Activated CD4-positive, CD25-positive, alpha-beta regulatory T cell treated with anti-CD3 and anti-CD28 coated beads, Interleukin-2, amount 50 U/mL, for 24 hours (primary cell): ENCODE measurements at places on chromosomes 5 and 9.

GRCh38 chr9:107867738-107868137, 378.2 kb upstream of the KLF4 start:
- ATAC-seq = no peak

DNA sequence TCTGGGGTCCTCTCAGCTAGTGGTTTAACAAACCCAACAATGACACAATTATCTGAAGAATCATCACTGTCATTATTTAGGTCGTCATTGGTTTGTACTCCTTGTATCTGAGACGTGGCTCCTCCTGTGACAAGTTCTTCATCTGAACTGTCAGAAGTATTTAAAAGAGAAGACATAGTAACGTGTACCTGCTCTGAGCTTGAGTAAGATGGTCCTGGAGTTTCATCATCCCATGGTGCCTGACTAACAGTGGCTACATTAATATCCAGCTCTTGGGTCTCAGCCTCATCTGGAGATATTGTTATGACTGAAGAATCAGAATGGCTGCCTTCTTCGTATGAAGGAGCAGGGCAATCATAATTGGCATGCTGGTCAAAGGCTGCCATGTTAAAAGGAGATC, 9.1 kb upstream of the SMIM27 start:
- no peak for ATAC-seq

DNA sequence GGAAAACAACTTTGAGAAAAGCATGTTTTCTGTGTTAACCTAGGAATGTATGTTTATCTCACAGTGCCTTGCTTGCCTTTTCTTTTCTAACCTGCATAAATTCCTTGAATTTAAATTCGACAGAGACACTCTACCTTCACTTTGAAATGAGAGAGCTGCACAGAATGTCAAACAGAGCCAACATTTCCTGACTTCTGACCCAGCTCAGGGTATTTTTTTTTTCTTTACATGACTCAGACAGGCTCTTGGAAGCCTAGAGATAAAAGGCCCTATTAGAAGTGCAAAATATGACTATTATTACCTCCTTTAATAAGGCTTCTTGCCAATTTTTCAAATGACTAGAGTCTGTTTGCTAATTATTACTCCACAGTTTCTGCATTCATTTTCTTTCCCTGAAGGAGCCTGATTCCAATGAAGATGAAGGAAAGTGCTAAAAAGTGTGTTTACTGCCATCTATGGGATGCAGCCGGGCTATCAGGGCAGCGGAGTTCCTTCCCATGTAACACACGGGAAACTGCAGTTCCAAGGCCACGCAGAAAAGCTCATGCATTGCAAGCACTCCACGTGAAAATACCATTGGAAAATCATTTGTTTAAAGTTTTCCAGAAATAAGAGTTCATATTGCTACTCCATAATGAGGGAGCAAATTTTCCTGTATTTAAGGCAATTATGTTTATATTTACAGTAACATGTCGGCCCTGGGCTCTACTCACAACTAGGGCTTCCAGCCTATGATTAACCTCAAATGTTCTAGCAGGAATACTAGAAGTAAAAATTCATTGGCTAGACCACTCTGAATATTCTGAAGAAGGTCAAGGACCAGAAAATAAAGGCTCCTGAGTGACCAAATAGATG, 485.6 kb downstream of the ZSWIM6 start:
- ATAC-seq = no peak

- ATAC-seq = no peak
These were observed 1435.2 kb upstream of the CDH9 start for GRCh38 chr5:28473531-28474107.

DNA sequence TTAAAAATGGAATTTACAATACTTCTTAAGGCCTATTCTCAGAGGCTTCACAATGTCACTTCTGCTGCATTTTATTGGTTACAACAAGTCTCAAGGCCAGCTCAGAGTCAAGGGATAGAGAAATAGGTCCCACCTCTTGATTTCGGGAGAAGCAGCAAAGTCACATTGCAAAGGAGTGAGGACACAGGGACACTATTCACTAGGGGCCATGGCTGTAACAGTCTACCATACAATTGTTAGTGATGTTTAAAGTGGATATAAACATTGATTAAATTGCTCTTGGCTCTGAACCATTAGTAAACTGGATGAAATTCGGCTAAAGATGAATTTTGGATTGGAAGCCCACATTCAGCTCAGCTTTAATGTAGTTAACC, 21.7 kb upstream of the CMBL start:
- no peak for ATAC-seq

DNA sequence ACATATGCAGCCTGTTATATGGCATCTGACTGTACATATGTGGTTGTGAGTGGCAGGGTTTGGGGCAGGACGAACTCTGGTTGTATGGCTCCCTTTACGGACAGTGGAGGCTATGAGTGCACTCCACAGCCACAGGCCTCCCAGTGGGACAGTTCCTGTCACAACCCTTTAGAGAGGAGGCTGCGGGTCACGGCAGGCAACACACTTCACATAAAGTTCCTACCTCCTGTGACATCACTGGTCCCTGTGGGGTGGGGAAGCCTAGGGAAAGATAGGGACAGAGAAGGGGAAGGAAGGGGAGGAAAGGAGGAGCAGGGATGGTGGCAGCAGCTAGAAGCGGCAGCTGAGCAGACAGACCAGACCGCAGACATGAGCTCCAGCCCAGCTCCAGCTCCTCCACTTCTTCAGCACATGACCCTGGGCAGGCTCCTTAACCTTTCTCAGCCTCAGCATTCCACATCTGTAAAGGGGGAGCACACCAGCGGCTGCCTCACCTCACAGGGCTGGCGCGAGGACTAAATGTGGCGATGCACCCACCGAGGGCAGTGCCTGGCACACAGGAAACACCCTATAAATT, 27.4 kb upstream of the CORO2A start:
- ATAC-seq = no peak

GRCh38 chr9:9598723-9599122, 1014.1 kb downstream of the PTPRD start:
- ATAC-seq = no peak

DNA sequence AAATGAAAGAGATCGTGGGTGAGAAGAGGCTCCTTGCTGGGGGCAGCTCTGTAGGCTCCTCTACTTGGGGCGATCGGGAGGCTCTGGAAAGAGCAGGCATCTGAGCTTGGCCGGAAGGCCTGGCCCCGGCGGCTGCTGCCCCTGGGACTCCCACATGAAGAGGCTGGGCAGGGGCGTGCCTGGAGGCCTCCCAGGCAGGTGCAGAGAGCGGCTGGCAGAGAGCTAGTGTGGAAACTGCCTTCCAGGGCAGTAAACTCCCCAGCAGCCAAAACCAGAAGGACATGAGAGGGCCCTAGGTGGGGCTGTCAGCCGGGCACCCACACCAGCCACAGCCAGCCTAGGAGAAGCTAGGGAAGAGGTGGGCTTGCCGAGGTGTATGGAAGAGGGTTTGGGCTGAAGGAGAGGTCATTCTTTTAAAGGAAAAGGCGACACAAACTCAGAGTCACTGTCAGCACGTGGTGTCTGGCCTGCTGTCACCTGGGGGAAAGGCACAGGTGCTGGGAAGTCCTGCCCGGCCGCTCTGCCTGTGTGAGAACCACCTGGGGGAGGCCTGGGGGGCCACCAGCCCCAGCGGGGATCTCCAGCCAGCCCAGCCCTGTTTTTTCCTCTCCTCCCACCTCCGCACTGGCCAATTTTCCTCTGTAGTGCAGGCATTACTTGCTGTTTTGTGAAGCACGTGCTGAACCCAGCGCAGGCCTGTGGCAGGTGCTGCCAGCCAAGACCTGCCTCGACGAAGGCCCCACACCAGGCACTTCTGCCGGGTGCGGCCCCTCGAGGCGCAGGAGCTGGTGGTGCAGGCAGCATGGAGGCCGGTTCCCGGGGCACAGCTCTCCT, 44.8 kb upstream of the EGFL7 start:
- ATAC-seq = no peak

DNA sequence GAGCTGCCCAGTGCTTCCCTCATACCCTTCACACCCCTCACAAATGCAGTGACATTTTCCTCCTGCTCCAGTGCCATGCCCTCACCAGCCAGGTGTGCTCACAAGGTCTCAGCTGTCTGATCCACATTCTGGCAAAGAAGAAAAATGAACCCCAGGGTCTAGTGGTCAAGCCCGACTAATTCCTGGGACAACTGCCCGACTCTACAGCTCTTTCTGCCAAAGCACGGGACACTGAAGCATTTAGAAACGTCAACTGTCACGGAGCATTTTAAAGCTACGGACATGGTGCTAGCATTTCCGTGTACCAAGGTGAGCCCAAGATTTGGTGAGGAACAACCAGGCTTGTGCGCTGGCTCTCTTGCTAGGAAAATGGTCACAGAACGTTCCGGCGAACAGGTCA, 56.8 kb upstream of the PHYKPL start:
- no peak for ATAC-seq

DNA sequence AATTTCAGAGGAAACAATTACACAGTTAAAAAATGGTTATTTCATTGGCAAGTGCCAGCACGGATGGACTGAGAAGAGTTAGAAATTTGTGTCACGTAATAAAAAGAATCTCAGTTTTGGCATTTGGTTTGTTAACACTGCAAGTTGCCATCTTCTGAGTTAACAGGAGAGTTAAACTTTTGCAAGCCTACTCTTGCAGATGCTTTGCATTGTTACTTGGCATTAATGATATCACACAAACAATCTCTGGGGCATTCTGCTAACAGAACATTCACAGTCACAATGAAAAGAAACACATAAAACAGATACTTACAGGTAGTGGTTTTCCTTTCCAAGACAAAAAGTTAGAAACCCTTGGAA, 647 bp downstream of the FREM1 start:
- no peak for ATAC-seq

DNA sequence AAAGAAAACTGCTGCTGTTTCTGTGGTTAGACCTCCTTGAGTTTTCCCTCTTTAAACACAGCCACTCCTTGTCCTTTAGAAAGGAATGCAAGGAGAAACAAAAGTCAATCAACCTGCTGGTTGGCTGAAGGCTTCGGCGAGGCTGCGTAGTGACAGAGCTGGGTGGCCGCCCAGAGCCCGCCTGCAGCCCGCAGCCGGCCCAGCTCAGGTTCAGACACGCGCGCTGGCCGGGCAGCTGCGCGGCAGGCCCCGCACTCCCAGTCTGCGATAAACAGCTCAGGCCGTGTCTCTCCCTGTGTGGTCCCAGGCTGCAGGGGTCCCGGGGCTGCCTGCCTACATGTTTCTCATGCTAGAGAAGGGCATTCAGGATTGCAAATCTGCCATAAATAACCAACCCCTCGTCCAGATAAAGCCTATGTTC, 115.4 kb downstream of the HSD17B3 start:
- ATAC-seq = no peak

DNA sequence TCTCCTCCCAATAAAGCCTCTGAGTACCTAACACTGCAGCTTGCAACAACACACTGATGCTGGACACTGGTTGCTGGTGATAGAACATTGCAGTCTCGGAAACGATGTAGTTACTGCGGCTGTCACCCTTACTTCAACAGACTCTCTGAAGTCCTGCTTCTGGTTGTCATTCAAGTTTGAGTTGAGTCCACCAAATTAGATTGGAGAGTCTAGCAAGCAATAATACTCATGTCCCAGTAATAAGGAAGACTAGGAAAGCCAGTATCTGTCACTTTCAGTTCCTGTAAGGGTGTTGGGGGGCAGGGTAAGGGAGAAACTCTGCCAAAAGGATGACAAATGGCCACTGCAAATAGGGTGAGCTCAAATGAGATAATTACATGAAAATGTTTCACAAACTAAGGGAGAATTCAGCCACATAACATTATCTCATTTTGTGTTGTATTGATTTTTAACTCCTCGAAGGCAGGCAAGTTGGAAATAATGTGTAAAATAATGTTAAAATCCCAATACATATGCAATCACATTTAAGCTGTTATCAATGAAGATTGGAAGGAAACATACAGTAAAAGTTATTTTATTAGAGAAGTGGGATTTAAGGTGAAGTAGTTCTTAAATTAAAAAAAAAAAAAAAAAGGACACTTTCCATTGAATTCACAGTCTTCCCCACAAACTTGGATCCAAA, 849 bp upstream of the IFT74 start:
- no peak for ATAC-seq

DNA sequence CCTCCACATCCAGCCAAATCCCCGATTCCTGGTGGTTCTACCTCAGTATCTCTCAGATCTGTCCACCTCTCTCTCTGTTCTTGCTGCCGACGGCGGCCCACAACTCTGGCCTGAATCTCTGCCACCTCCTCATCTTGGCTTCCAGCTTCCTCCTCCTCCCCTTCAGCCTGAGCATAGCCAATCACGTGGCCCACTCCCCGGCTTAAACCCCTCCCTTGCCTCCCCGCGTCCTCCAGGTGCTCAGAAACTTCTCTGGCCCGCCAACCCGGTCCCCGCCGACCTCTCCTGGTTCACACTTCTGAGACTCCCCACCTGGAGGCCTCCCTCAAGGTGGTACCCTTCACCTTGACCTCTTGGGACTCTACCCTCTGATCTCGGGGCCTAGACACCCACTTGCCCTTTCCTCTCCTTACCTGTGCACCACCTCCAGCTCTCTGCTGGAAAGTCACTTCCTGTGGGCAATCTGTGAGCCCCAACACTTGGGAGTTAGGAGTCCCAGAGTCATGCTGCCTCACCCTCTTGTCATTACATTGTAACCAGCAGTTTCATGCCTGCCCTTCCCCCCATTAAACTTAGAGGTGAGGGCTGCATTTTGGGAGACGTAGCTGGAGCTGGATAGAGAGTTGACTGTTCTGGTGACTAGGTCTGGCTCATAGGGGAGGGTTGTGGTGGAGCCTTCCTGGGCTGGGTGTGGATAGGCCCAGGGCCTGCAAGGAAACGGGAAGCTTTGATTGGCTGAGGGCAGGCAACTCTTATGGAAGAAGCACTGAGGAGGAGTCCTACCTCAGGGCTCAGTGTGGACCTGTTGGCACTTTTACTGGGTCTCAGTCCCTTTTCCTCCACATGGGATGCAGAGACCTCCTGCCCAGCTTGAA, 4.5 kb upstream of the SET start:
- ATAC-seq = peak; percentile 52

- no peak for ATAC-seq
These were observed 74.4 kb downstream of the SLC28A3 start for GRCh38 chr9:84266087-84266561.

DNA sequence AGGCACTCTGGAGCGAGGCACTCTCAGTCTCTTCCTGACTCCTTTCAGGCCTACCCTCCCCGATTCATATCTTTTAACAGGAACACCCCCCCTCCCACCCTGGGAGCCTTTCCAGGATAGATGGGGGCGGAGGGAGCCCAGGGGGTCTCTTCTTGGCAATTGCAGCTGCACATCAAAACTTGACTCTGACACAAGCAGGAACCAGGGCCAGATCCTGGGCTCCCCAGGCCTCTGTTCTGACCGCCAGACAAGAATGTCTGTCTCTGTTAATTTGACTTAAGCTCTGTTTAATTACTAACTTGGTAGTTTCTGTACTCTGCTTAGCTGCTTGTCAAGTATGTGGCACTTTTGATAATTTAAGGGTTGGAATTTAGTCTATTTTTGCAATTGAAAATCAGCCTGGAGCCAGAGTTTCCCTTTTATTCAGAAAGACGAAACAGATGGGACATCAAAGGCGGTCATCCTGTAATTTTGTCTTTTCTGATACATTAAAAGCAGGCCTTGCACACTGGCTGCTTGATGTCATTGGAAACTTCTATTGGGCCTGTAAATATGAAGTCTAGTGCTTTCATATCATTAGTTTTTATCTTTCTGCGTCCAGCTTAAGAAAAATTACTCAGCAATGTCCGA, 43.3 kb downstream of the ACTL7B start:
- no peak for ATAC-seq
